ENCODE measurements at places on chromosomes 1 and 21.

DNA sequence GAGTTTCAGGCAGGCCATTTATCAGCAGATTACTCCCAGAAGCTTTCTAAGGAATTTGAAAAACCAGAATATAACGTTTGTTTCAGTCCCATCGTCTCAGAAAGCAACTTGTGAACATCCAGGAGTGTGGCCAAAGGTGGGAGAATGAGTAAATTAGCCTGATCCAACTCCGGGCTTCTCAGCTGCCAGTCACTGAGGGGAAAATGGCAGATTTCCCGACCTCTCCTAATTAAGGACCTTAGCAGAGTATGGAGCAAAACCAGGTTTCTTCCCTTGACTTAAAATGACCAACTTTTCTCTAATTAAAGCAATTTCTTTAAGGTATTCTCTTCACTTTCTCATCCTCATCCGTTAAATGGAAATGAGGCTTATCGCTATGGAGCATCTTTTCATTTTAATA lies 1.0 kb downstream of the CORT start:
- DNase-seq: no peak

GRCh38 chr1:203671047-203671446 lies 44.4 kb downstream of the ATP2B4 start:
- DNase-seq: no peak

- no peak for DNase-seq
These were observed 62.4 kb downstream of the KIRREL1 start for GRCh38 chr1:158055854-158056253.

- DNase-seq: no peak
These were observed 171.6 kb upstream of the C1orf174 start for GRCh38 chr1:4071653-4072052.

DNA sequence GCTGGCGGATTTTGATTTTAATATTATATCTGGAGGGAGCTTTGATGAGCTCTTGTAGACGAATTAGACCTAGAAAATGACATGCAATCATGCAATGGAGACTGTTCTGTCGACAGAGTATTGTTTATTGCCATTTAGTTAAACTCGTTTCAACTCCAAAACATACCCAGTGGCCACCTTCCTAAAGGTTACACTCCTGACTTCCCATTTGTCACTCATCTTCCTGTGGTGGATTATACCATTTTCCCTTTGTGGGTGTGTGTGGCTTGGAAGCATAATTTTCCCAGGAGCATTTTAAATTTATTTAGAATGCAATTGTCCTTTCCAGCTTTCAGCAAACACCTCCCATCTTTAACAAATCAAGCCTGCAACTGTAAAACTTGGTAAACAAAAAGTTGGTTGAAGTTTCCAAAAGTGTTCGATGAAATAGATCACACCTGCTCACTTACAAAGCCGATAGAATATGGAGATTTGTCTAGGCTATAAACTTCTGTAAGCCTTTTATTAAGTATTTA lies 266.6 kb downstream of the GRIK1 start:
- no peak for DNase-seq

- no peak for DNase-seq
These were observed 641.1 kb upstream of the B3GALT2 start for GRCh38 chr1:193827516-193827915.

- no peak for DNase-seq
These were observed 41.6 kb upstream of the EPHA8 start for GRCh38 chr1:22521692-22522091.

DNA sequence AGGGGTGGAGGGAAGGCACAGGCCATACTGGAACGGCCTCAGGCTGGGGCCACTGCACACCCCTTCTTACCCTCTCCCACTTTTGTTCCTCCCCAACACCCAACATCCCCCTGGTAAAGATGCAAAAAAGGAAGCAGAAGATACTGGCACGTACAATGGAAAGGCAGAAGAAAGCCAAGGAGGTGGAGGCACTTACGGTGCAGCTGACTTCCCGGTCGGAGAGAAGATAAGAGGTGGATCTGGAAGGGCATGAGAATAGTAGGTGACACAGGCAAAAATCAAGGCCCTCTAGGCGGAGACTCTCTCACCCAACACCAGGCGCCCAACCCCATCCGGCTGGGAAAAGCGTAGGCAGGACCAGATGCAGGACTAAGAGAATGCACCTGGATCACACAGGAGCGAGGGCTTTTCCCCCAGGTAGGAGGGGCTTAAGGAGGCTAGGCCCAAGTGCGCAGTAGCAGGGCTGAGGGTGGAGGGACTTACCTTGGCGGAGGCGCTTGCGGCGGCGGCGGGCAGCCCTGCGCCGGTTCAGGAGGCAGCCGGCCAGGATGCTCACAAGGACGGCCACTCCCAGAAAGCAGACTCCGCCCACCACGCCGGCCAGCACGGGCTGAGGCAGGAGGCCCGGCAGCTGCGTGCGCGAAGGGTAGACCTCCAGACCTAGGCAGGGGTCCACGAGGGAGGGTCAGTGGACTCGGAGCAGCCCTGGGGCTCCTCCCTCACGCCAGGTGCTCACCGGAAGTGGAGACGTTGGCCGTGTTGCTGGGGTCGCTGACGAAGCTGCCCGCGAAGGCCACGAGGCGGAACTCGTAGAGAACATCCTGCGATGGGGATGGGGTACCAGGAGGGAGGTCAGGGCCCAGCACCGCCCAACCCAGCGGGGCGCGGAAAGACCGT lies 4.1 kb upstream of the TAGLN2 start:
- DNase-seq: no peak

- DNase-seq: no peak
These were observed 8.7 kb downstream of the NFASC start for GRCh38 chr1:204879351-204879750.

- no peak for DNase-seq
These were observed 131.2 kb downstream of the AKT3 start for GRCh38 chr1:243718893-243719292.

DNA sequence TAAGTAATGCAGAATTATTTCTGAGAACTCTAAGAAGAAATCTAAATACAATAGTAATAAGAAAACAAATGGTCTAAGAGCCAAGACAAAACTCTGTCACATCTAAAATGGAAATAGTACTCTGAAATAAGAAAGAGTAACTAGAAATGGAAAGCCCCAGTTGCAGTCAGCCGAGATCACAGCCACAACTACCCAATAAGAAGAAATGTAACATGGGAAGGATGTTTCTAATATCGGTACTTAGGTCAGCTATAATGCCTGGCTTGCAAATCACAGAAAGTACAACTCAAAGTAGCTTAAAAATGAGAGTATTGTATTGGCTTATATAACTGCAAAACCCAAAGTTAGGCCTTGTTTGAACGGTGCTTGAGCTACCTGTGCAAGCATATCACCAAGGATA lies 58.6 kb upstream of the USP25 start:
- no peak for DNase-seq

- DNase-seq: no peak
These were observed 622.4 kb upstream of the PKN2 start for GRCh38 chr1:88061492-88062177.

- DNase-seq: no peak
These were observed 4.6 kb upstream of the KRTAP10-4 start for GRCh38 chr21:44568667-44569556.

DNA sequence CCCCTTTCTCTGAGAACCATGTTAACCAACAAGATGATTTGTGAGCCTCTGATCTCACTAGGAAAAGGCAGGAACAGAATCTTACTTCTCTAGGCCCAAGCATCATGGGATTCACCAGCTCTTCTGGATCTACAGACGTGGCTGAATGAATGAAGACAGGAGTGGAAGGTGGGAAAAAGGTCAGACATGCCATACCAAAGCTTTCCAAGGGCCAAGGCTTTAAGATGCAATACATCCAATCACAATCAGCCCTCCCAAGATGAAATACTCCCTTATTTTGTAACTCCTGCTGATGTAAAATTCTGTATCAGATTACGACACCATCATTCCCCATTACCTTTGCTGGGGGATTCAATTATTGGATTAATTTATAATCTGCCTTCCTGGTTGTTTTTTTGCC lies 80.9 kb downstream of the SSBP3 start:
- DNase-seq: no peak

GRCh38 chr1:5466487-5466886 lies 525.7 kb downstream of the NPHP4 start:
- no peak for DNase-seq

- no peak for DNase-seq
These were observed 57.0 kb downstream of the PLEKHA6 start for GRCh38 chr1:204302769-204303168.

DNA sequence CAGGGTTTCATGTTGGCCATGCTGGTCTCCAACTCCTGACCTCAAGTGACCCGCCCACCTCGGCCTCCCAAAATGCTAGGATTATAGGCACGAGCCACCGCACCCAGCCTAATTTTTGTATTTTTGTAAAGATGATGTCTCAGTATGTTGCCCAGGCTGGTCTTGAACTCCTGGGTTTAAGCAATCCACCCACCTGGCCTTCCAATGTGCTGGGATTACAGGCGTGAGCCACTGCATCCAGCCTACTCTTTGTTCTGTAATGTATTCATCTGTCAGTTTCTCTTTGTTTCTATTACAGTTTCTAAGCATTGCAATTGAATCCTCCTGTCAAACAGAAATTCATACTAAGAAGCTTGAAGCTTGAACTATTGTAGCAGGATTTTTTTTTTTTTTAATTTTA lies 54.8 kb upstream of the RCC1 start:
- no peak for DNase-seq

DNA sequence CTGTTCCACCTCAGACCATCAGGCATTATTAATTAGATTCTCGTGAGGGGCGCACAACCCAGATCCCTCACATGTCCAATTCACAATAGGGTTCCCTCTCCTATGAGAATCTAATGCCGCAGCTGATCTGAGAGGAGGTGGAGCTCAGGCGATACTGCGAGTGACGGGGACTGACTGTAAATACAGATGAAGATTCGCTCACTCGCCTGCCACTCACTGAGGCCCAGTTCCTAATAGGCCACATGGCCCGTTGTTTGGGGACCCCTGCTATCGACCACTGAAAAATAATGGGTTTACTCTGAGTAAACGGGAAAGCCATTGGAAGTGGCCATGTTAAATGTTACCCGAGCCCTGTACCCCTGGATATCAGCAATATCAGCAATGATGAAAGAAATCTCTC lies 65.9 kb downstream of the GRIK1 start:
- no peak for DNase-seq

- no peak for DNase-seq
These were observed 39.6 kb downstream of the LGR6 start for GRCh38 chr1:202233171-202233570.

GRCh38 chr1:168422203-168422847 lies 121.5 kb downstream of the XCL2 start:
- no peak for DNase-seq

DNA sequence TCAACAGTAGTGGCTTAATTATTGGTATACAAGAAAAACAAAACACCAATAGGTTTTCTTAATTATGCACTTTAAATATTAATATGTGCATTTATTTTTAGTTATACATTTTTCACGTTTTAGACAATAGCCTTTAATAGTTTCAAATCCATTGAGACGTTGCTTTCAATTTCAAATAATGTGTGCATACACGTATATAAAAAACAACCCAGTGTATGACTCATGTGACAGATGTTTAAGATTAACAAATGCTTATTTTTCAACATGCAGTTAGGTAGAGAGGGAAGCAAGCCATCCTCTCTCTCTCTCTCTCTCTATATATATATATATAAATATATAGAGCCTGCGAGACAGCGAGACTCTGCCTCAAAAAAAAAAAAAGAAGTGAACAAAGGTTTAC lies 24.3 kb downstream of the EYA3 start:
- DNase-seq: no peak

GRCh38 chr1:92879316-92879968 lies 47.6 kb downstream of the RPL5 start:
- no peak for DNase-seq

DNA sequence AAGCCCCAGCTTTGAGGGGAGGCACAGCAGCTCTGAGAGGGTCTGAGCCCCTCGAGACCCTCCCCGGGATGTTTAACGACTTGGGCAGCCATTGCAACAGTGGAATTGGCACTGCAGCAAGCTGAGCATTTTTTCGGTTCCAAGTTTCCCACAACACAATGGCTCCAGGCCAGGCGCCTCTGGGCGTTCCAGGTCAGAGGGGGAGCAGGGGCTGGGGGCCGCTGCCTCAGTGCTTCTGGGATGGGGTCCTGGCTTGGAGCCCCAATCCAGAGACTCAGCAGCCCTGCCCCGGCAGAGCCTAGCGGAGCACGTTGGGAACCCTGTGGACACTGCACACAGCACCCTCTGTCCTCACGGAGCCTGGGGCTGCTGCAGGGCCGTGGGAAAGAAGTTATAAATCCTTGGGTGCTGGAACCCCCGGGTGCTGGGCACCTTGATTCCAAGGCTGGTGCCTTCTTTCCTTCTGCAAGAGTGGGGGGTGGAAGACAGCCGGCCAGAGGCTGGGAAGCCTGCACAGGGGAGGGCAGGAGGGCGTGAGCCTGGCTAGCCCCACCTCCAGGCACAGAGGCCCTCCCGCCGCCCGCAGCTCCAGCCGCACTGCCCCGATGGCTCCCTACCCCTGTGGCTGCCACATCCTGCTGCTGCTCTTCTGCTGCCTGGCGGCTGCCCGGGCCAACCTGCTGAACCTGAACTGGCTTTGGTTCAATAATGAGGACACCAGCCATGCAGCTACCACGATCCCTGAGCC lies 50.1 kb downstream of the COL18A1 start:
- DNase-seq: no peak

- DNase-seq: no peak
These were observed 25.0 kb upstream of the POU3F1 start for GRCh38 chr1:38071312-38072256.

DNA sequence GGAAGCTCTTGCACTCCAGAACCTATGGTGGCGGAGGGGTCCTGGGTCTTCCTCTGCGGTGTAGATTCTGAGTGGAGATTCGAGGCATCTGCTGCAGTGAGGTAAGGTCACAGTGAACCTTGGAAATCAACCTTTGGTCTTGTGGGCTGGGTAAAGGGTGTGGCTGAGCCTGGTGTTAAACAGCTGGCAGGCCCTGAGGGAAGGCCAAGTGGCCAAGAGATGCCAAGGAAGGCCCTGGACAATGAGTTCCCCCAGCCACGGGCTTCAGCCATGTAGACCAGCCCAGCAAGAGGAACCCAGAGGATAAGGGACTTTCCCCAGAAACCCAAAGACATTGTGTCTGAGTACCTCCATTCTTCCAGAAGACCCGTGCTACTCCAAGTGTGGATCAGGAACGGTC lies 137.2 kb upstream of the ETS2 start:
- DNase-seq: no peak

DNA sequence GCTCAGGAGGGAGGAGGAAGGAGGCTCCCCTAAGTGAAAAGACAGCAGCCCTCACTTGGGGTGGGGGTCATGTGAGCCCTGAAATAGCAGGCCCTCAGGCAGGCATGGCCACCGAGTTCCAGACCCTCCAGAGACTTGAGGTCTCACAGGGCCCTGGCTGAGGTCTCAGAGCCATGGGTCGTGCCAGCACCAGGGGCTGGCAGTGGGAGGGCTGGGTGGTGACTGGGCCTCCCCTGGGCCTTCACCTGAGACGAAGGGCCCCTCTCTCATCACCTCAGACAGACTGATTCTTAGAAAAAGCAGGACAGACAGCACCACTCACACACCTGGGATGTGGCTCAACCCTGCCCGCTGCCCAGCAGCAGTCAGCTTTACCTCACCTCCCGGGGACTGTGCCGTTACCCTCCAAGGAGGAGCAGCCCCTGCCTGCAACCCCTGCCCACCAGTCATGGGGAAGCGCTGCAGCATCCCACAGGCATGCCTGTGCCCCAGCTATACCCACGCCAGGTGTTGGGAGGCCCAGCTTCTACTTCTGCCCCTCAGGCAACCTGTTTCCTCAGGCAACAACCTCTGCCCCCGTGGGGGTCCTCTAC lies 42.6 kb upstream of the LRP8 start:
- DNase-seq: no peak

- no peak for DNase-seq
These were observed 168.3 kb downstream of the RHOU start for GRCh38 chr1:228903434-228904071.
